ENCODE measurements at places on chromosomes 2 and 18.
A peak's percentile ranks its signal among the peaks of the same experiment; 100 is the strongest.

GRCh38 chr2:173087793-173088496 is 12.3 kb downstream of the MAP3K20 start:
- no peak for DNase-seq

DNA sequence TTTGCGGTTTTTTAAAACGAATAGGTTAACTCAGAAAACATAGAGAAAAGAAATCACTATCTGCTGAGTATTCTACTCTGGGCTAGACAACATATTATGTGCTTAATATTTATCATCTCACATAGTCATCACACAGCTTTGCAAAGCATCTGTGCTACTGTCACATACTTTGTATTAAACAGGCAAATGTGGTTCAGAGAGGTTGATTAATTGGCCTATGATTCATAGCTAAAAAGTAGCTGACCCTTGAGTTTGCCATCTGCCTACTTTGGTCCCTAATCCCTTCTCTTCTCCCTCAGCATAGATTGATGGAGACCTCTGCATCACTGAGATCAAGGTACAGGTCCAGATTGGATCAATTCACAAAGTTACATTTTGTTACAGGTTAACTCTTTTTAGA is 21.4 kb downstream of the ANKRD30B start:
- DNase-seq: no peak

DNA sequence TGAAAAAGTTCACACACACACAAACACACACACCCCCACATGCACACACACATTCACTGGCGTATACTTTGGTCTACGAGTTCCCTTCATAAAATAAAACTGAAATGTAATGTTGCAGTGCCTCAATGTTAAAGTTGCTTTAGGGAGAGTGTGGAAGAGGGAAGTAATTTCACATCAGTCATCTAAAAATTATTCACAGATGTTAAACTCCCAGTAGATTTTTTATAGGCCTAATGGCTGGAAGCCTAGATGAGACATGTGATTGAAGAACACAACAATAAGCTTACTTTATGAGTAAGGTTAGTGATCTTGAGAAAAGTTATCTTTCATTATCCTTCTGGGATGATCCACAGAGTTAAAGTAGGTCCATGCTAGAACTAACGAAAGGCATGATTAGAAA is 506.7 kb upstream of the CNTNAP5 start:
- no peak for DNase-seq

DNA sequence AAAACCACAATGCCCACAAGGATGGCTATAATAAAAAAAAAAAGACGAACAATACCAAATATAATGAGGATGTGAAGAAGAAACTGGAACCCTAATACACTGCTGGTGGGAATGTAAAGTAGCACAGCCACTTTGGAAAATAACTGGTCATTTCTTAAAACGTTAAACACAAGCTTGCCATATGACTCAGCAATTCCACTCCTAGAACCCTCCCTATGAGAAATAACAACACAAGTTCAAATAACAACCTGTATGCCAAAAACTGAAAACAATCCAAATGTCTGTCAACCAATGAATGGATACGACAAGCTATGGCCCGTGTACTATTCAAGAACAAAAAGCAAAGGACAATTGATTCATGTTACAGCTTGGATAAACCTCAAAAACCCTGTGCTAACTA is 7.0 kb upstream of the ALPK2 start:
- peak; percentile 40 for DNase-seq

GRCh38 chr18:49768051-49768391 is 45.3 kb downstream of the ACAA2 start:
- DNase-seq: no peak

DNA sequence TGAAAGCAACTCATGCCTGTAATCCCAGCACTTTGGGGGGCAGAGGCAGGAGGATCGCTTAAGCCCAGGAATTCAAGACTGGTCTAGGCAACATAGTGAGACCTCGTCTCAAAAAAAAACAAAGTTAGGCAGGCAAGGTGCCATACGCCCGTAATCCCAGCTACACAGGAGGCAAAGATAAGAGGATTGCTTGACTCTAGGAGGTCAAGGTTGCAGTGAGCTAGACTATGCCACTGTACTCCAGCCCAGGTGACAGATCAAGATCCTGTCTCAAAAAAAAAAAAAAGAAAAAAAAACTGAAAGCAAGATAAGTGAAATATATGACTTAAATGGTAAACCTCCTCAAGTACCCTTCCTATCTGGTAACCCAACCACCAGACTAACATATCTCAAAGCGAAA is 59.8 kb downstream of the USP34 start:
- no peak for DNase-seq

DNA sequence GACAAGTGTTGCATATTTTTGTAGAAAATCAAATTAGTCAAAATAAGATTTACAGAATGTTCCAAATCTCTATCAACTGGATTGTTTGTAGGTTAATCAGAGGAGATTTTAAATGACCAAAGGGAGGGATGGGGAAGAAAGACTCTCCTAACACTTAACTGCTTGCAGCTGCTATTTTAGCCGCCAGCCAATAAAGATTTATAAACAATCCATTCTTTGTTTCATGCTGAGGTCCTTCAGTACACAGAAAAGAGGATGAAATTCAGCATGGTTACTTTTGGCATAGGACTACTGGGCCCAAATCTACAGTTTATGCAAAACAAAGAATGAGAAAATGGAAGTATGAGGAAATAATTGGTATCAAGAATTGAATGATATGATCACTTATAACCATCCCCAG is 86.4 kb upstream of the FN1 start:
- no peak for DNase-seq

DNA sequence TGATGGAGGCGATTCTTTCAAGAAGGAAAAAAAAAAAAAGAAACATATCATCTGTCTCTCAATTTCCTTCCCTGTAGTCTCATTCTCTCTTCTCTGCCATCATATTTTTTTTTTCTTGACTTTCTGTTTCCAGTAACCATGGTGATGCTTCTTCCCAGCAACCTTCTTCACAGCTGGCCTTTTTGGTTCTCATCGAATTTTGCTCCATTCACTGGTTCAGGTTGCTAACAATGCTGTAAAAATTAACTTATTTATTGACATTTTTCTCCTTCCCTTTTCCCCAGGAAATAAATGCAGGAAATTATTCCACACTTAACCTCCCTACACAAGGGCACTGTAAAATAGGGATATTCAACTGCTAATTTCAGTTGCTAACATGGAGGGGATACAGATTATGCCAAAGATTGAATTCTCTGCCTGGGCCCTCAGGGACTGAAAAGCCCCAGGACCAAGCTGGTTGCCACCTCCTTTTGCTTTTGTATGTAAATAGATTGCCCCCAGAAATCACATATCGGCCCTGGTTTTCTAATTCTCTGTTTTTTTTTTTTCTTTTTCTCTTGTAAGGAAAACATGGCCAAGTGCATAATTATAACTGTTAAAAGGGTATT is 154.7 kb downstream of the MAP2 start:
- no peak for DNase-seq

DNA sequence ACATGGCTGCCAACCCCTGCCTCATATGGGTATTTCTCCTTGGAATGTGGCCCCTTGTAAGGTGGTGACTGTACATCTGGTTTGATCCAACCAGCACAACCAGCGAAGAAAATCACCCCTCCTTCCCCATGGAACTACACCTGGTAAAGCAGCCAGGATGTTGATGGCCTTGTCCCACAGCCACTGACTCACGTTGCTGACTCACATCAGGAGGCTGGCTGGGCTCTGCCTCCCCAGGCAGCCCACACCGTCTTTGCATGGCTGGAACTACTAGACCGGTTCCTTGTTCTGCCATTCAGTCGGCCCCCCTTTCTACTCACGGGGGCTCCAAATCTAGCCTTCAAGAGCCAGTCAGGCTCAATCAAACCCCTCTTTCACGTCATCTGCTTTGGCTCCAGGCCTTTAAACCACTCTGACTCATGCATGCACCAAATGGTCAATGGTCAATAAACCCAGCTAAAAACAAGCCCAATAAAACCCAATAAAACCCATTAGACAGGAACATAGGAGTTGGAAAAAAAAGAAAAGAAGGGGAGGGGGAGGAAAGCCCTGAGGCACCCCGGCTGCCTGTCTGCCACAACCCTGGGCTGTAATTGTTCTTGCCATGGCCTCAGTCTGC is 114.8 kb downstream of the PLB1 start:
- DNase-seq: no peak

GRCh38 chr2:10619643-10620042 is 70.1 kb downstream of the NOL10 start:
- DNase-seq: no peak

- no peak for DNase-seq
Observed at GRCh38 chr2:10059552-10060335, 16.4 kb downstream of the KLF11 start.

DNA sequence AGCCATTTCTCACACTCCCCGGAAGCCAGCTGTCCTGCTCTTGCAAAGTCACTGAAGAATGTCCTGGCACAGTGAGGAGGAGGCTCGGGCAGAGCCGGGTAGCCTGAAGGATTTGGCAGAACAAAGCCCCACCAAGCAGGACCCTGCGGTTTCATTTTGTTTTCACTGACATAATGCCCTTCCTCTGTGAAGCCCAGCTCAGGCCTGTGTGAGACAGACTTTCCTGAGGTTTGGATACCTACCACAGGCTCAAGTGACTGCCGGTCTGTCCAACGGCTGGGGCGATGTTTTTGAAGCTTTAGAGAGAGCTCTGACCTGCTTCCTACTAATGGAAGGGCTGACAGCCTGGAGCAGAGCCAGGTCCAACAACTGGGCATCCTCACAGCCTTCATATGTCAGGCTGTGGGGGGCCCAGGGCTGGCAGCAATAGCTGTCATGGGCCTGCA is 99.8 kb upstream of the FZD7 start:
- DNase-seq: no peak

Measured in erythroblast (primary cell).